Activated naive CD4-positive, alpha-beta T cell treated with anti-CD3 and anti-CD28 coated beads for 36 hours (primary cell): ENCODE measurements at places on chromosomes 1 and 21.

- DNase-seq, result no peak
Measured at GRCh38 chr1:43495204-43495603, 35.5 kb upstream of the PTPRF start.

DNA sequence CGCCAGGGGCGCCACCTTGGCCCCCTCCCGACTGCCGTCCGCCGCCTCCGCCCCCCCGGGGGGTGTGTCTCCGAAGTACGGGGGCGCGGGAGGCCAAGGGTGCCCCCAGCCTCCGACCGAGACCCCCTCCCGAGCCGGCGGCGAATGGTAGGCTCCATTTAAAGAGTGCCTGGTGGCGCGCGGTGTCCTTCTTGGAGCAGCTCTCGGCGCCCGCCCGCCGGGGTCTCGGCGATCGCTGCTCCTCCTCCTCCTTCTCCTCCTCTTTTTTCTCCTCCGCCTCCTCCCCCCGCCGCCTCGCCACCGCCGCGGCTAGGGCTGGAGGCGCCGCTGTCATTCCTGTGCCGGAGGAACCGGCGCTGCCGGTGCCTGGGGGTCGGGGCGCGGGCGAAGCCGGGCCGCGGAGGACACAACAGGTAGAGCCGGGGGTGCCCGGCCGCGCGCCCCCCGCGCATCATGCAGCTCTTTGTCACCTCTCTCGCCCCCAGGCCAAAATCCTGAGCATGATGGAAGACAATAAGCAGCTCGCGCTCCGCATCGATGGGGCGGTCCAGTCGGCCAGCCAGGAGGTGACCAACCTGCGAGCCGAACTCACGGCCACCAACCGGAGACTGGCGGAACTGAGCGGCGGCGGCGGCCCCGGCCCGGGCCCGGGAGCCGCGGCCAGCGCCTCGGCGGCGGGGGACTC is at the start of gene KAZN:
Gene KAZN, plus strand, starts transcription at position 188 of the 685 bp plus-strand sequence.
- DNase-seq, result no peak

DNA sequence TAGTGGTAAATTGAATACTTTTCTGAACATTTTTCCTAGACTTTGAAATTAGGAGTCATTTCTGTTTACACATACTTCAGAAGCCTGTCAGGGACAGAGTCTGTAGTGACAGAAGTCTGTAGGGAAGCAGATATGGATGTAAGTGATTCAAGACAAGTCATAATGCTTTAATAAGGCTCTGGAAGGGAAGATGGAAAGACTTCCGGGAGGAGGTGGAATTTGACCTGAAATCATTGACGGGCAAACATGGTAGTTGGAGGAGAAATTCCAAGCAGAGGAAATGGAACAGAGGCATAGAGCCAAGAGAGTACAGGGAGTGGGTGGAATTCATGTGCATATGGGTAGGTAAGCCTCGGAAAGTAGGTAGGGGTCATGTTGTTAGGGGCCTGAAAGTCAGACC is 22.5 kb downstream of the CAMTA1 start:
- DNase-seq, result no peak

DNA sequence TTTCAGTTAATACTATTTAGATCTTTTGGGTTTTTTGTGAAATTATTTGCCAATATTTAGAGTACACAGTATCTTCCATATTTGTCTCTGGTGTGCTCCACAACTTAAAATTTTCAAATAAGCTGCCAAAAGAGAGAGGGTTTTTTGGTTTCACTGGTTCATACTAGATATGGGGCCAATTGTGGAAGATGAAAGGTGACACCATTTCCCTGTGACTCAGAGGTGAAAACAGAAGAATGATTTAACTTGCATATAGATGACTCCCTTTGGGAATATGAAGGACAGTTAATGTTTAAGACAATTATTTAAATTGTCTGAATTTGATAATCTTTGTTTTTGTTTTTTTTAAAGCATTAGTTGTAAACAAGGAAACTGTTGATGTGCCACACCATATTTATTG is 37.5 kb downstream of the IVNS1ABP start:
- DNase-seq, result no peak

- no peak for DNase-seq
Measured at GRCh38 chr1:241532864-241533263, 686 bp downstream of the KMO start.

DNA sequence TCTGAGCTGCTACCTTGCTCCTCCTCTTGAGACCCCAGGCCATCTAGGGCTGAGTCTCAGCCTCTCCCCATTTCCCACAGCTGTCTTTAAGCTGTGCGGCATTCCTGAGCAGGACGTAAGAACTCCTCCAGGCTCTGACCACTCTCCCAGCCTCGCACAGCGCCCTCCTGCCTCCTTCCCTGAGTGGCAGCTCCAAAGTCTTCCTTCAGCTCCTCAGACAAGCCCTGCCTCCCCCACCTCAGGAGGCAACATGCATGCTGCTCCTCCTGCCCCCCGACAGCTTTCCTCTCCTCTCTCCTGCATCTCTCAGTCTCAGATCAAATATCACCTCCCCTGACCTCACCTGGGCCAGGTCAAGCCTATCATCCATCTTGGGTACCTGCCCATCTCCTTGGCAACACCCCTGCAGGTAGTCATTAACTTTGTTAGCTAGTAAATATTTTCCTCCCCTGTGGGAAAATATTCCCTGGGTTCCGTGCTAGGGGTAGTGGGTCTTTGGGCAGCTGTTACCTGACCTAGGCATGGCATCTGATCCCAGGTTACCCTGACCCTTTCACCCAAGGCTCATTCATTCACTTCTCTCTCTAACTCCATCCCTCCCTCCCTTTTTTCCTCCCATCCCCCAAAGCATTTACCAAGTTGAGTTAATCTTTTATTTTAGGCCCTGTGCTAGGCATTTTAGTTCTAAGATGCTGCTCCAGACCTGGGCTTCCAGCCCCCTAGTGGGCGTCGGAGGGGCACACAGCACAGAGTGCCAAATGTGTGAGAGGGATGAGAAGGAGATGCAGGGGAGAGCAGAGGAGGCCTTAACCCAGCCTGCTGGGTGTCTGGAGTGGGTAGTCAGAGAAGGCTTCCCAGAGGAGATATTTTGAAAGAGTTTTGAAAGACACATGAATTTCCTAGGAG is 419.9 kb downstream of the PTPRU start:
- no peak for DNase-seq

- DNase-seq, result no peak
Measured at GRCh38 chr1:66730462-66730861, 21.8 kb upstream of the DYNLT5 start.

DNA sequence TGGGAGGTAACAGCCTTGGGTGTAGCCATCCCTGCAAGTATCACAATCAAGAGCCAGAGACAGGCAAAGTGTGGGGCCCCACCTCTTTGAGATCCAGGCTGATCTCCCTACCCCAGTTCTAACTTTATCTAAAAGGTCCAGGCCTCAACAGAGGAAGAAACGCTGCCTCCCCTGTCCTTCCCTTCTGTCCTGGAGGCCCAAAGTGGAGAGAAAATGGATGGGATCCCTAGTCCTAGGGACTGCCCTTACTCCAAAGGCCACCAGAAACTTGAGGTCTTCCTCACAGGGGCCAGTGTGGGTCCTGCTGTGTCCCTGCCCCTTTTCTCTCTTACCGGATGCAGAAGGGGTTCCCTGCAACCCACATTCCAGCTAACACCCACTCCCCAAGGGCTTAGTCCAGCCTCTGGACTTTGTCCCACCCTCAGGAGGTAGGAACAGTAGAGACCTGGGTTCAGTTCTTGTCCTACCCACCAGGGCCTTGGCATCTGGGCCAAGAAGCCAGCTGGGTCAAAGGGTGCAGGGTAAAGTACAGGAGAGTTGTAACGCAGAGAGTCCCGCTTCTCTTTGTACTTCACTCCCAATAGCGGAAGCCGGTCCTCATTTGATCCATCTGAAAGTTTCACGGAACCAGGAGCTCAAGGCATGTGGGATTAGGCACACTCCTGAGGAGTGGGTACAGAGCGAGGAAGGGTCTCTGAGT is 1.9 kb downstream of the HDGF start:
- DNase-seq, result no peak

DNA sequence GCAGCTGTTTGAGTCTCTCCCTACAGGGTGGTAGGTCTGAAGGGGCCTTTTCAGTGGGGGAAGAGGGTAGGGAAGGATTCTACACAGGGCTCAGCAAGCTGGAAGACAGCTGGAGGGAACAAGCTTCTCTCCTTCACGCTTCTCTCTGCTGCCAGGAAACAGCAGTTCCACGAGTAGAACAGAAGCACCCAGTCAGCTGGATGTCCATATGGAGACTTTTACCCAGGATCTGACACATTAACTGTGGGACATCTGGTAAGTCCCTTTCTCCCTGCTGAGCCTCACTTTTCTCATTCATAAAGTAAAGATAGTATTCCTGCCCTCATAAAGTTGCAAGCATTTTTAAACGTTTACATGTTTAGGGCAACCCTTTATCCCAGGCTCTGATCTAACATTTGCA is 280.3 kb downstream of the OMA1 start:
- no peak for DNase-seq

GRCh38 chr1:61253912-61254633 is 171.7 kb downstream of the NFIA start:
- DNase-seq, result no peak

- no peak for DNase-seq
Measured at GRCh38 chr1:51088474-51088873, 13.6 kb upstream of the C1orf185 start.

DNA sequence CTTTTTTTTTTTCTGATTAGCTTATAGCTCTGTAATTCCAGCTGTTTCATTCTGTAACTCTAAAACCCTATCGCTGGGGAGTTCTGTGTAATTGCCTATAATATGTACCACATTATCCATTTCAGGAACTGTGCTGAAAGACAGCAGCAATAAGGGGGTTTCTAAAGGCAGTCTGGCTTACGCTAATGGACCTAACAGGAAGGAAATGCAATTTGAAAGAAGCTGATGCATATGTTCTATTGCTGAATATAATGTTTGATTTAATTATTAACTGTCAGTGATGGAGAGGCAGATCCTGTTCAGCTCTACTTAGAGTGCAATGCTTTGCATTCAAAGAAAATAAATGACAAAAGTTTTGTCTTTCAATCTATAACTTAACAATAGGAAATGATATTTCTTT is 209.4 kb upstream of the SNX7 start:
- DNase-seq, result no peak

GRCh38 chr1:100622037-100622436 is 84.1 kb downstream of the GPR88 start:
- peak; percentile 40 for DNase-seq

DNA sequence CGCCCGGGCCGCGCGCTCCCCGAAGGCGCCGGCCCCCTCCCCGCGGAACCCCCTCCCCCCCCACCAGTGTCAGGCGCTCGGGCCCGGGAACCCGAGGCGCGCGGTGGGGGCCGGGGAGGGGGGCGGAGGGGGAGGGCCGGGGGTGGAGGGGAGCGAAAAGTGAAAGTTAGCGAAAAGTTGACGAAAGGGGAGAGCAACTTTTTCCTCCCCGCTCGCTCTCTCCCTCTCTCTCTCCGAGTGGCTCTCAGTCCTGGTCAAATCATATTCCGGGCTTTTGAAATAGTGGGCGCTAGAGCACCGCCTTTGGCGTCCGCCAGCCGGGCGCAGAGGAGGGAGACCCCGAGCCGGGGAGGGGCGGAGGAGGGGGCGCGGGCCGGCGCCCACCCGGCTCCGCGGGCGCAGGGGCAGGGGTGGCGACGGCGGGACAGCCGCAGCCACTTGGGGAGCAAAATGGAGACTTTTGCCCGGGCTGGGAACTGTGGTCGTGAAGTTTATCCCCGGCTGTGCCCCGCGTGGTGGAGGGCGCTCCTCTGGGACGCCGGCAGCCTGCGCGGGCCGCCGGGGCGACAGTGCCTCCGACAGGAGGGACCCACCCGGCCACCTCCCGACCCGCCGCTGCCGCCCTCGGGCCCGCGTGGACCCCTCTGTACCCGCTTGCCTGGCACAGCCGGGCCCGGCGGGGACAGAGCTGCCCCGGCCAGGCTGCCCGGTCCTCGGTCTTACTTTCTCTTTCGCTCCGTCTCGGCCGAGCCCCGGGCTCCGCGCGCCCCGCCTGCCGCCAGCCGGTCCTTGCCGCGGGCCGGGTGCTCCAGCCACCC is 697 bp downstream of the PRDM16 start:
- DNase-seq, result peak; percentile 22

DNA sequence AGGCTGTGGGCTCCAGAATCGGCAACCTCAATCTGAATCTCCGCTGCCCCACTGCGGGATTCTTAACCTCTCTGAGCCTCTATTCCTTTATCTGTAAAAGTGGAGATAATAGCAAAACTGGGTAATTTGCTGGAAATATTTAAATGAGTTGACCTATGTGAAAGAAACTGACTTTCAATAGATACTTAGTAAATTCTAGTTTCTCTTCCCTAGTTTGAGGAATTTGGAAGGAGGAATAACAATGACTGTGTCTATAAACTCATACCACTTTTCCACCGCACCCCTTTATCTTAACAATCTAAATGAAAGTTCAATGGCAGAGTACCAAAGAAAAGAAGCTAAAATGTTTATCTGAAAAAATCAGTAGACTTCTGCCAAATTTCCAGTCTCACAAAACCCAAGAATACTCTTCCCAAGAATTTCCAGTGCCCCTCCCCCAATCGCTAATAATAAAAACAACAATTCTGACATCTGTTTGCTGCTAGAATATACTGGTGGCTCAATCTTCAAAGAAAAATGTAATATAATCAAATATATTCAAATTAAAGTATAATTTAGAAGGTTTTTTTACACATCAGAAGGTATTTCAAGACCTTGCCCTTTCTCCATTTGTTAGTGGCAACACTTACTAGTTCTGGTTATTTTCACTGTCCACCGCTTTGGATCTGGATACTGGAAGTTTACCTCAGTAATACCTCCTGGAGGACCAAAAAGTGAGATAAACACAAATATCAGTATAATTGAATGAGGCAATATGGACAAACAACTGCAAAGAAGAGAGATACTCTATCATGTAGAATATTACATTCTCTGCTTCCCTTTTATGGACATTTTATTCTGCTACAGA is 171.2 kb downstream of the LTN1 start:
- no peak for DNase-seq

DNA sequence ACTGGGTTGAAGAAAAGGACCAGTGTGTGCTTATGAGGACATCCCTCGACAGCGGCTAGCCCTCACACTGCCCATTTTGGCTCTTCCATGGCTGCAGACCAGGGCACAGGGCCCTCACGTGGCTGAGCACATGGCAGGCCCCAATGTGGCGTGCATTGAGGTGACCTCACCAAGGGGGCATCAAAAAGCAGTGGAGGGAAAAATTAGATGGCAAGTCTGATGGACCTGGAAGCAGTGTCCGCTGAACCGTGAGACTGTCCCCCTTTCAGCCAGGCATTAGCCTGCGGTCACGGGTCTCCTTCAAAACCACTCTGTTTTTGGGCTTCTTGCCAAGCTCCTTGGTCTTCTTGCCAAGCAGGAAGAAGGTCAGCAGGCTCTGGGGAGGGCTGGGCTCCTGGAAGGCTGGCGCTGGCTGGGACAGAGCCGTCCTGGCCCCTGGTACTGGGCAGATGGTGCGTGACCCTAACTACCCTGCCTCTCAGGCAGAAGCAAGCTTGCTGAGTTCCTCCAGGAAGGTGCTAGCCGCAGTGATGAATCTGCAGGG is 30.8 kb downstream of the TRIM67 start:
- DNase-seq, result no peak

- no peak for DNase-seq
Measured at GRCh38 chr1:19313961-19314882, 2.1 kb downstream of the SLC66A1 start.

GRCh38 chr1:201112173-201112731 is at the start of gene CACNA1S:
Gene CACNA1S (minus strand): TSS chr1:201112426. CDS start chr1:201112339, 87 bp downstream.
- DNase-seq, result no peak
